ENCODE measurements at places on chromosomes 2 and 18. TPM values are rescaled to one million over a fixed set of nuclear protein-coding genes. Genes with fewer than 3 reads are reported as not detected.

The NETO1 gene
- 0.16 TPM for polyA plus RNA-seq

The VWC2L gene
- not detected for polyA plus RNA-seq

The TUBA3E gene
- polyA plus RNA-seq, result not detected

DNA sequence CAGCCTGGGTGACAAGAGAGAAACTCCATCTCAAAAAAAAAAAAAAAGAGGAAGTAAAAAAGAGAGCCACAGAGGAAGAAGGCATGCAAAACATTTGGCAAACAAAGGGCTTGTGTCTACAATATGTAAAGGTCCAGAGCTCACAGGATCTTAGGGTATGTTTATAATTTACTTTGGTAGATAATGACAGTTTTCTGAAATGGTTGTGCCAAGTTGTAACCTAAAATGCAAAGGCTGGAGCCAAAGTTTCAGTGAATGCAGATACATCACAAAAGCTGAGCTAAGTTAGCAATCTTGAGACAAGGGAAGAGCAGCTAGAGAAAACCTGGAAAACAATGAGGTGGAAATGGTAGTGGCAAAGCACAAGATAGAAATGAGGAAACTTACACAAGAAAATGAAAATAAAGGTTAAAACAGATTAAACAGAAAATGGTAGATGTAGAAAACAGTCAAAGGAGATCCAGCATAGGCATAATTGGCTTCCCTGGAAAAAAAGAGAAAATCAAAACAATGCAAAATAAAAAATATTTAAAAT, 77.5 kb upstream of the HK2 start:
- no peak for DNase-seq

The RGPD4 gene
- 0.11 TPM for polyA plus RNA-seq

- no peak for DNase-seq
Observed at GRCh38 chr2:227527351-227527750, 55.4 kb downstream of the AGFG1 start.

GRCh38 chr2:191180276-191180675, 29.5 kb upstream of the STAT4 start:
- DNase-seq, result no peak

The MGAT4A gene
- 5.1 TPM for polyA plus RNA-seq

The SERPINB11 gene
- not detected for polyA plus RNA-seq

GRCh38 chr2:28683100-28683706, 68.4 kb upstream of the PPP1CB start:
- DNase-seq, result peak; percentile 79

DNA sequence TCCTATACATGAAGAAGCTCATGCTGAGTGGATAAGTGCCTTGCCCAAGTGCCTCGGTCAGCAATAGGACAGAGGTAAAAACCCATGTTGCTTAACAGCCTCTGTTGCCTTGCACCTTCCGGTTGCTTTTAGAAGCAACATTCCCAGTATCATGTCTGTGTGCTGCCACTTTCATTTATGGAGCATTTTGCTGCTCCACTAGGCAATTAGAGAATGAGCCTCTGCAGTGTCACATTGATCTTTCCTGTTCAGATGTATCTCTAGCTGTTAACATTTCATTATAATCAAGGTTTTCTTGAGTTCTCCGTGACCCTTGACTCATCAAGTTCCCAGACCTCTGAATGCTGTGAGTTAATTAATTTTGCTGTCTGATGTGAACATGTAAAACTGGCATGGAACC, 134.5 kb upstream of the EPB41L3 start:
- DNase-seq, result no peak

- DNase-seq, result no peak
Observed at GRCh38 chr18:63263444-63263843, 56.1 kb downstream of the BCL2 start.

The SP9 gene
- 0.25 TPM for polyA plus RNA-seq

GRCh38 chr2:224524657-224525056, 60.5 kb downstream of the CUL3 start:
- no peak for DNase-seq

- DNase-seq, result no peak
Observed at GRCh38 chr2:132953771-132954170, 283.8 kb upstream of the LYPD1 start.

The TMSB10 gene
- 1,067 TPM for polyA plus RNA-seq

DNA sequence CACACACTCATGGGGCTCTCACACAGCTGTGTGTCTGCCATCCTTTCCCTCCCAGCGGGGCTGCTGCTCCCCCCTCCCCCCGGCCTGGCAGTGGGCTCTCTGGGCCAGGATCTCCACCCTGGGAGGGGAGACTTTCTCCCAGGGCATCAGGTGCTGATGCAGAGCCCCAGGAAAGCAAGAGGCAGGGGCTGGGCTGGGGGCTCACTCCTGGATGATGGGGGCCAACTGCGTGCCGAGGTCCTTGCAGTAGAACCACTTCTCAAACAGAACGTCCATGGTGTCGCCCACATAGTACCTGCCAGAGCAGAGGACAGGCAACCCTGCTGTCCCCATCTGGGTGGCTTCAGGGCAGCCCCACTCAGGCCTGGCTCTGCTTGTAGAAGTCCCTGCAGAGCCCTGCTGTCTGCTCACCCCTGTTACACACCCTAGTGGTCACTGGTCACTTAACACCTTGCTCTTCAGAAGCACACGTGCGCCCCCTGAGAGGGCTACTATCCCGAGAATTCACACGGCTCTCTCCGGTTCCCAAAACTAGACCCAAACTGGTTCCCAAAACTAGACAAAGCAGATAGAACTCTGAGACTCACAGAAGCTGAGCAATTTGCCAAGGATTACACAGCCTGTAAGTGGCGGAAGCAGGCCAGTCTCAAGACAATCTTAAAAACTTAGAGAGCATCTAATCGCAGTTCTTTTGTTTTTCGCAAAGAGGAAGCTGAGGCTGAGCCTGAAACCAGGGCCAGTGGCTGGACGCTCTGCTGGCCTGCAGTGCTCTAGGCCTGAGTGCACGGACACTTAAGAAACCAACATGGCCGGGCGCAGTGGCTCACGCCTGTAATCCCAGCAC, 6.6 kb upstream of the OXER1 start:
- no peak for DNase-seq

- peak; percentile 63 for DNase-seq
Observed at GRCh38 chr2:26577442-26578112, 63.6 kb downstream of the CIB4 start.

DNA sequence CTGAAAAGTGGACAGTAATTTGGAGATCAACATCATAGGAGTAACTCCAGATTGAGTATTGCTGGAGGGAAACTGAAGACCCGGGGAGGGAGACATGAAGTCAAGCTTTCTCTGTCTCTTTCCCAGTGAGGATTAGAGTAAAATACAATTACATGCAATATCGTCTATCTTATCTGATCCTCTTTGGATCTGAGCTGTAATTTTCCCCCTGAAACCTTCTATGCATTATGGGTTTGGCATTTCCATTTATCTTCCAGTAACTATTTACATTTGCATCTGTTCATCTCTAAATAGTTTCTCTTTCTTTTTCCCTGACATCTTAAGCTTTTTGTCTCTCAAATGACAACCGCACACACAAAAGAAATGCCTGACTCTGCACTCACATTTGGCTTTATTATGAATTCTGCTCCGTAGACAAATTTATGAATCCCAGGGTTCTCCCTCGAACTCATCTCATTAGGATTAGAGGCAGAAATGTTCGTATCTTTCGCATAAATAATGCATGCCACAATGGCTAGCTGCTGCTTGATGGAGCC, 113.1 kb downstream of the SPP2 start:
- DNase-seq, result no peak

DNA sequence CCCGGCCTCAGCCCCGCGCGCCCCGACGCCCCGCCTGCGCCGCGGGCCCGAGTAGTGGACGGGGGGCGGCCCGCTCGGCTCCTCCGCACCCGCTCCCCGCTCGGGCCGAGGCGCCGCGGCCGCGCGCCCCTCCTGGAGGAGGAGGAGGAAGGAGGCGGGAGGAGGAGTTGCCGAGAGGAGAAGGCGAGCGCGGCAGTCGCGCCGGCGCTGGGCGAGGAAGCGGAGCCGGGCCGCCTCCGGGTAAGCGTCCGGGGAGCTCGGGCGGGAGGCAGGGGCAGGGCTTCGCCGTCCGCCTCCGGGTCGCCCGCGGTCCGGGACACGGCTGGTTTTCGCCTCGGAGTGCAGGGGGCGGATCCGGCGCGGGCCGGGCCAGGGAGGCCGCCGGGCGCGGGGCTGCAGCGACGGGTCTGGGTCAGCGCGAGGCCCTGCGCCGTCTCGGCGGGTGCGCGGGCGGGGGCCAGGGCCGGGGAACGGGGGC, at the start of gene SOCS6:
Gene SOCS6, plus strand, starts transcription at position 195 of the 478 bp plus-strand sequence. CDS start 35,624 bp downstream, outside the sequence.
- peak; percentile 63 for DNase-seq

The CPLX4 gene
- not detected for polyA plus RNA-seq
